ENCODE measurements at places on chromosomes 13 and 19.

- no peak for DNase-seq
These were observed 11.6 kb downstream of the TPM4 start for GRCh38 chr19:16087940-16088339.

GRCh38 chr13:87122551-87122950 is 548.6 kb upstream of the SLITRK5 start:
- DNase-seq, result no peak

- DNase-seq, result no peak
These were observed 237.4 kb downstream of the RGCC start for GRCh38 chr13:41694545-41695301.

DNA sequence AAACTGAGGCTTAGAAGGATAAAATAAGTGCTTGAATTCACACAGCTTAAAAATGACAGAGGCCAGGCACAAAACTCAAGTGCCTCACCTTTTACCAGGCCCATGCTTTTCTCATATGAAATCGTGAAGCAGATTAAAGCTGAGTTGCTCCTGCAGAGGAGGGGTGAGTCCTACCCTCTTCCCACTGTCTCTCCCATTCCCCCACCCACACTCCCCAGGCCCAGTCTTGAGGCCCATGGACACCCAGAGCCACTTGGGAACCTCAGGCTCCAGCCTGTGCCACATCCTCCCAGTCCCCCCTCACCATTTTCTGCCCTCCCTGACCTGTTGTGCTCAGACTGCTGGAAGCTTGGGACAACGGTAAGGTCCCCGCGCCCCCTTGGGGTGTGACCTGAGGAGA is 17.5 kb downstream of the ZNF574 start:
- DNase-seq, result no peak

GRCh38 chr19:44582581-44583265 is 30.6 kb upstream of the IGSF23 start:
- DNase-seq, result no peak

GRCh38 chr13:76886005-76886291 is 257 bp downstream of the KCTD12 start:
- peak; percentile 52 for DNase-seq

DNA sequence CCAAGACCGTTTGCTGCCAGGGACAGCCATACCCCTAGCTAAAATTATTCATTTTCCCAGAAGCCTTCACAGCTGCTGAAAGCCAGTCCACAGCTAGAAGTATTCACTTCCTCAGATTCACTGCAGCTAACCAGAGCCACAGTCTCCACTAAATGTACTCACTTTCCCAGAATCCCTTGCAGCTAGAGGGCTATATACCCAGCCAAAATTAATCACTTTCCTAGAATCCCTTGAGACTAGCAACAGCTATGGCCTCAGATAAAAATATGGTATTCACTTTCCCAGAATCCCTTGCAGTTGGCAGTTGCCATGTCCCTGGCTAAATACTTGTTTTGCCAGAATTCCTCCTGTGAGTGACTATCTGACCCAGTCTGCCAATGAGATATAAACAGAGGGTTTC is 13.8 kb upstream of the MEIS3 start:
- DNase-seq, result no peak

GRCh38 chr19:52533901-52534300 is 6.4 kb downstream of the ZNF808 start:
- DNase-seq, result no peak

GRCh38 chr19:33649627-33650305 is 28.0 kb downstream of the CHST8 start:
- no peak for DNase-seq

DNA sequence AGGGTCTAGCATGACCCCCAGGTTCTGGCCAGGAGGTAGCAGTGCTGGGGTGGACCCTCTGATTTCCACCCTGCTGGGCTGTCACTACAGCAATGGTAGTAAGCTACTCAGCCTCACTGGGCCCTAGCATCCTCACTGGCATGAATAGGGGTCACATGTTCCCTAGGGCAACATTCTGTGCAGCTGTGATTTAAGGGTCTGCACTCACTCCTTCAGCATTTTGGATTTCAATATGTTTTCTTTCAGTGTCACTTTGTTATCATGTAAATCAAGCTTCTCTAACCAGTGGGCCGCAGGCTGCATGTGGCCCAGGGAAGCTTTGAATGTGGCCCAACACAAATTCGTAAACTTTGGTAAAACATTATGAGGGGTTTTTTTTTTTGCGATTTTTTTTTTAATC is 57.8 kb downstream of the SPATA13 start:
- no peak for DNase-seq

DNA sequence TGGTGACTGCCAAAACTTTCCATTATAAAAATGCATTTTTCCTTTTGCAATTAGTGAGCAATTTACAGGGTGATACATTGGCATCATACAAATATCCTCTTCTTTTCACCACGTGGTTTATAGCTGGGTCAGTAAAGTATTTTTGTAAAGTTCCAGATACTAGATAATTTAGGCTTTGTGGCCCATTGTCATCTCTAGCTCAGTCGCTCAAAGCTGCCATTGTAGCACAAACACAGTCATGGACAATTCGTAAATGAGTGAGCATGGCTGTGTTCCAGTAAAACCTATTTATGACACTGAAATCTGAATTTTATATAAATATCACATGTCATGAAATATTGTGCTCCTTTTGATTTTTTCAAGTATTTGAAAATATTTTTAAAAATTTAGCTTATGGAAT is 162.9 kb downstream of the USP12 start:
- DNase-seq, result no peak

DNA sequence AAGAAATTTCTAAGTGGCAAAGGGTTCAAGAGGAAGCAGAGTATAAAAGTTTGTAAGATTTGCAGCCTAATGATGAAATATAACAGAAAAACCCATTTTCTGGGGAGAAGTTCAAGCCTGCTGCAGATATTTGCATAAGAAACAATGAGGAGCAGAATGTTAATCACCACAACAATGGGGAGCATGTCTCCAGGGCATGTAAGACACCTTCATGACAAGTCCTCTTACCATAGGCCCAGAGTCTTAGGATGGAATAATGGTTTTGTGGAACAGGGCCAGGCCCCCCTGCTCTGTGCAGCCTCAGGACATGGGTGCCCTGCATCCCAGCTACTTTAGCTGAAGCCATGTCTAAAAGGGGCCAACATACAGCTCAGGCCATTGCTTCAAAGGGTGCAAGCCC is 809.0 kb upstream of the SLITRK5 start:
- no peak for DNase-seq

DNA sequence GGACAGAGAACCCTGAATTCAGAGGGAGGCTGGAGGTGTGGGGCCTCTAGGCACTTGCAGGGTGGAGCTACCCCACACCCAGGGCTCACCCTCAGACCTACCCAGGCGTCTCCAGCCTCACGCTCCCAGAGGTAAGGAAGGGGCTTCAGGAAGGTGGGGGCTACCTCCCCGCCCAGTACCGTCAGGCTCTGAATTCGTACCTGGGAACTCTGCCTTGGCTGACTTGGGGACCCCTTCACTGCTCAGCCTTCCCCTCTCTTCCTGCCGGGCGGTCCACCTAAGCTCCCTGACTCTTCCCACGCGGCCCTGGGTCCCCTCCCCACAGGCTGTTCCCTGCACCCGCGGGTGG is 28.5 kb upstream of the PARP4 start:
- no peak for DNase-seq

- no peak for DNase-seq
These were observed 7.9 kb downstream of the FOSB start for GRCh38 chr19:45475537-45476291.

DNA sequence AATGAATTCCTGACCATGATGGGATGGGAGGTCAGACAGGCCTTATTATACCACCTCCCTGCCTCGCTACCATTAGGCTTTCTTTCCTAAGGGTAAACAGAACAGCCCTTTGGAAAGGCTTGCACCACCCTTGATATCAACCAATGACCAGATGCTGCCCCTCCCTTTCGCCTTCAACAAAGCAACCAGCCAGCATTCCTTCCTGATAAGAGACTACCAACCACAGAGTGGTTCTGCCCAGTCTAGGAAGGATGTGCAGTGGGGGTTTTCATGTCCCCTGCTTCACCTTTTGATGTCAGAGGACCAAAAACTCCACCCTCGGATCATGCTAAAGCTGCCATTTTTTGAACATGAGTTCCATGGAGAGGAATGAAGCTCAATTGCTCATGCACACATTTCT is 21.7 kb downstream of the TEX30 start:
- no peak for DNase-seq

- no peak for DNase-seq
These were observed 10.6 kb downstream of the TFDP1 start for GRCh38 chr13:113595131-113595530.

- DNase-seq, result no peak
These were observed 2678.4 kb downstream of the PCDH9 start for GRCh38 chr13:64551755-64552154.

- DNase-seq, result no peak
These were observed 328.1 kb downstream of the SLITRK5 start for GRCh38 chr13:87999240-87999700.

- DNase-seq, result no peak
These were observed 18.0 kb downstream of the GTF2F2 start for GRCh38 chr13:45138282-45138681.

DNA sequence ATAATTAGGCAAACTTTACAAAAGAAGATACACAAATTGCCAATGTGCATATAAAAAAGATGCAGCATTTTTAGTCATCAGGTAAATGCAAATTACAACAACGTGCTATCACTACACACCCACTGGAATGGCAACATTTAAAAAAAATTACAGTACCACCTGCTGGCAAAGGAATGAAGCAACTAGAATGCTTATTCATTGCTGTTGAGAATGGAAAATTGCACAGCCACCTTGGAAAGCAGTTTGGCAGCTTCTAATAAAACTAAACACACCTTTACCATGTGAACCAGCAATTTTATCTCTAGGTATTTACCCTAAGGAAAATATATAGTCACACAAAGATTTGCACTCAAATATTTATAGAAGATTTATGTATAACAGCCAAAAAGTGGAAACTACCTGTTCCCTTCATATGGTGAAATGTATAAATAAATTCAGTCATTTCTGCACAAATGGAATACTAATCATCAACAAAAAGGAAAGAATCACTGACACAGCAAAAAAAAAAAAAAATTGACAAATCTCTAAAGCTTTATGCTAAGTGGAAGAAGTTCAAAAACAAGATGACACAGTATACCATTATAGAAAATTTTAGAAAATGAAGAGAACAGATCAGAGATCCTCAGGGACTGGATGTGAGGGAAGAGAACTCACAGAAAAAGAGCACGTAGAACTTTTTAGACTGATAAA is 30.3 kb downstream of the OXGR1 start:
- DNase-seq, result no peak

DNA sequence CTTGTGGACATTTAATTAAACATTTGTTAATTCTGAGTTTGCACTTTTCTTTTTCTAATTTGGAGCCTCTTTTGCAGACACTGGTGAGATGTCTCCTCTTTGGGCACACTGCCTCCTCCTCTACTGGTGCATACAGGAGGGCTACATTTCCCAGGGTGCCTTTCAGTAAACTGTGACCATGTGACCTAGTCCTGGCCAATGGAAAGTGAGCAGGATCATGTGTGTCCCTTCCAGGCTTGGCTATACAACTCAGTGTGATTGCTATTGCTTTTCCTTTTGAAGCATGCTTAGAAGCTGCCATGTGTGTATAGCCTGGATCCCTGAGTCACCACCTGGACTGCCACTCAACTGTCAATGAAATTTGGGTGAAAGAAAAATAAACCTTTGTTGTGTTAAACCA is 4.5 kb downstream of the IZUMO2 start:
- no peak for DNase-seq

- DNase-seq, result no peak
These were observed 24.9 kb downstream of the CCDC8 start for GRCh38 chr19:46388311-46389095.

DNA sequence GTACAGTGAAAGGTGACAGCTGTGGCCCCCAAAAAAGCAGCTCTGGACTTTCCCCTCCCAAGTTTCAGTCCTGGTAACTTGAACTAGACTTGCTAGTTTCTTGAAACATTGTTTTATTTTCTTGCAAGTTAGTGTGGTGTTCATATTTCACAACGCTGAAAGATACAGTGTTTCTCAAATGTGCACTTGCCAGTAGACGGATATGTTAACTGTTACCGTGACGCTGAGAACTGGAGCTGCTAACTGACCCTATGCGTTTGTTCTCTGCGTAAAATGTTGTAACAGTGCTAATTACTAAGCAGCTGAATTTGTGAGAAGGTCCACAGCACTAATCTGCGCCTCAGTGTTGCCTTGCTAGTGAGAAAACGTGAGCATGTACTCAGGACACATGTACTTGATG is 79.6 kb downstream of the GGACT start:
- no peak for DNase-seq

GRCh38 chr13:34913040-34913439 is 29.0 kb upstream of the NBEA start:
- DNase-seq, result no peak

GRCh38 chr19:28546148-28546685 is 666.7 kb downstream of the UQCRFS1 start:
- DNase-seq, result no peak

DNA sequence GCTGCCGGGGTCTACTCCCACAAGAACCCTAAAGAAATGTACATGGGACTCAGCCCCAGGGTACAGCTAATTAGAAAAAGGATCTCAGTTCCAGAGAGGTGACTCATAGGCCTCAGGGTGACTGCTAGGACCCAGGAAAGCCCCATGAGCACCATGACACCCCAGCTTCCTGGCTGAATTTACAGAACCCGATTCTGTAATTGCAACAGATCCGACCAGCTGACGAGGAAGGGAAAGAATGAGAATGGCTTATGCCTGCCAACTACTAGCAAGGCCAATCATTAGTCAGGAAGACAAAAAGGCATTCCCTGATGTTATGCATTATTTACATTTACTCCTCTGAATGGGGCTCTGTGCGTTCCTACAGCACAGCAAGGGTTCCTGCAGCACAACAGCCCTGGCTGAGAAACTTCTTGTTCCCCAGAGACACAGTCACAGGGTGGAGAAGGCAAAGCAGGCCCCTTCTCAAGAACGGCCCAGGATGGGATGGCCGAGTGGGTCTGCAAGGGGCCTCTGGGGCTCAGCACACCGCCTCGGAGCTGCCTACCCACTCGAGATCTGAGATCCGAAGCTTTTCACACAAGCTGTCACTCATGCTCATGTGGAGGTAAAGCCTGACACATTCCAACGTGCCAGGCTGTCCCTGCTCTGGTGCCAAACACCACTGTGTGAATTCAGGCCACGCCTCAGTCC is 27.2 kb downstream of the PBX4 start:
- DNase-seq, result no peak

DNA sequence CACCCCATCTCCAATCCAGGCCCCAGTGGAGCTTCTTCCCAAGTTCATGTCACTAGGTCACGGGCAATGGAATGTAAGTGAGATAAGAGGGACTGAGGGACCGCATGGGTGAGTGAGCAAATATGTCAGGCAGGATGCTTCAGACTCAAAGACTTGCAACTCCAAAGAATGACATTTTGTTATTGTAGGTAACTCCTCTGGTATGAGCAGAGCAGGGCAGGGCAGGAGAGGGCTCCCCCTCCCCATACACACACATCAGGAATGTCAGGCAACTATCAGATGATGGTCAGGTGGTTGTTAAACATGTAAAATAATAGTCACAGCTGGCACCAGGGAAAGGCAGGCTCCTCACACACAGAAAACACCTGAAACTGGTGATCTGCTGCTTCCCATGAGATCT is 10.6 kb downstream of the ERVV-2 start:
- no peak for DNase-seq

Measured in caudate nucleus (tissue), 63 donors.